Gastroesophageal sphincter (tissue), 4 donors: ENCODE measurements at places on chromosomes 4 and X.

DNA sequence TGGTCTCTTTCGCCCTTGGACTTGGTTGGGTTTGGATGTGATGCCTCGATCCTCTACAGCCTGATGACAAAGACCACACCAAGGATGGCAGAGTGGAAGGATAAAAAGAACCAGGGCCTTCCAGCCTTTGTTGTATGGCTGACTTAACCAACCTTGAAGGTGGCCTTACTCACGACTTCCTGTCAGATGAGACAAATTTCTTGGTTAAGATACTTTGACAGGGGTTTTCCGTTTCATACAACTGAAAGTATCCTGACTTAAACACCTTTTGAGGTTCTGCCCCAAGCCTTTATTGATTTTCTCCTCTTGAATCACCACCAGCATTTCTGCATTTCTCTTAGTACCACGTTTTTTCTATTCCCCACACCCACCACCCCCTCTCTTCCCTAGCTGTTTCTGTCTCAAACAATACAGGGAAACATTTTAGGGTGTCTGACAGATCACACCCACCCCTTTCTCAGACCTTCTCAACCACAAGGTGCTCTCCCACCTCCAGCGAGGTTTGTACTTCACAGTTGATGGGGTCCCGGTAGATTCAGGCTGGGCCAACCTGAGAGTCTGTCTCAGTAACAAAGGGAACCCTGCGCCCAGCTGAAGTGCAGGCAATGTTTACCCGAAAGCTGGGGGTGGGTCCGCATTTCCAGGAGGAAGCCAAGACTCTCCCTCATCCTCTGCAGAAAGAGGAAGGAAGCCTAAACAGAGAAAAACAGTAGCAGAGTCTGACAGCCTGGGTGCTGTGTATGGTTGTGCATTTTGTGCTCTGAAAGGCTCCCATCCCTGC, 5.0 kb upstream of the TSPAN5 start:
- no peak for ATAC-seq

GRCh38 chr4:6343939-6344408, 74.3 kb downstream of the WFS1 start:
- ATAC-seq: no peak

DNA sequence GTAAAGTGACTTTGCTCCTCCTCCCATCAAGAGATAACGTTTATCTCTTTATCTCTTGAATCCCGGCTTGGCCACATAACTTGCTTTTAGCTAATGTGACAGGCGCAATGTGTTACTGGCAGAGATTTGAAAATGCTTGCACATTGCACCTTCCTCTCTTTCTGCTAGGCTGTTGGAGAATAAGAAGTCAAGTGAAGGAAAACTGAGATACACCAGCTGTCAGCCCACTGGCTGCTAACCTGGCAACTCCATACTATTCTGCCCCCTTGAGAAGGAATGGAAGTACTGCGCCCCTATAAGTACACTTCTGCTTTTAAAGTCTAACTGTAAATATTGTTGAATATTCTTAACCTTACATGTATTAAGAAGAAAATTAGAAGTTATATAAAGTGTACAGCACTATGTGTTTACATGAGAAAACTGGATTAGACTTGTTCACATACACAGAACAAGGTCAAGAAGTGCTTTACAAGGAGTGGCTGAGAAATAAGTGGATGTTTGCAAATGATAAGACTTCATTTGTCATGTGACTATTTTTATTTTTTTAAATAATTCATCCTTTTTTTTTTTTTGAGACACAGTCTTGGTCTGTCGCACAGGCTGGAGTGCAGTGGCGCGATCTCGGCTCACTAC, 424.5 kb upstream of the CTSO start:
- ATAC-seq: peak; percentile 60

DNA sequence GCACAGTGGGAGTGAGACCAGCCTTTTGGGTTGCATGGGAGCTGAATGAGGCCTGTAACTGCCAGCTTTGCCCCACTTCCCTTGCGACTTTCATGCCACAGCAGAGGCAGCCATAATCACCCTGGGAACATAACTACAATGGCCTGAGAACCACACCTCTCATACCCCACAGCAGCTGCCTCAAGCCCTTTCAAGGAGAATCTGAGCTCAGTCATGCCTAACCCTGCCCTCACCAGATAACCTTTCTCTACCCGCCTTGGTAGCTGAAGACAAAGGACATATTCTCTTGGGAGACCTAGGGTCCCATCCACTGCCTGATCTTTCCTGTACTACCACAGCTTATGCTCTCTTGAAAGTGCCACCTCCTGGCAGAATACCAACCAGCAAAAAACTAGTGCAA, 599.9 kb upstream of the IGFBP7 start:
- ATAC-seq: no peak

- ATAC-seq: no peak
These were observed 1020.0 kb downstream of the DMD start for GRCh38 chrX:32191316-32191715.

DNA sequence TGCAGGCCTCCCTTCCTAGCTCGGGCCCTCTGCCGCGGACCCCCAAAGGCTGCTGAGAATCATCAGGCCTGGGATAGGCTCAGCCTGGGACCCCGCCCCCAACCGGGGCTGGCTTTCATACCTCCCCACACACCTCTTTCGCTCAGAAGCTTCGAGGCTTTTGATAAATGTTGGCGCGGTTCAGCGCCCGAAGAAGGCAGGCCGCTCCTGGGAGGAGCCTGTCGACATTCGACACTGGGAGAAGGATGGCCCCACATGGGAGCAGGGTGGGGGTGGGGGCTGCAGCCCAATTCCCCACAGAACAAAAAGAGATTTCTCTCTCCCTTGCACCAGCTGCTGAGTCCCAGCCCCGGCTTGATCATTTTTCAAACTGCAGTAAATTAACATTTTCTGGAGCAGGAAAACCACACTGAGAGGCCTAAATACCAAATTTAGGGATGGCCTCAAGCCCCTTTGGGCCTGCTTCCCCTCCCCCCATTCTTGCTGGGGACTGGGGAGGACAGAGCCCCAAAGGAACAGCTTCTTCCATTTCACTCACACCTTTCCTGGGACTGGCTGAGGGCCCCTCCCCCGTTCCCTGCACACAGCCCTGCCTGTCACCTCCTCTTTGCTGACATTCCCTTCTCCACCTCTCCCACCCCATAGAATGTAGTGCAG, 112.9 kb upstream of the PJA1 start:
- ATAC-seq: no peak
